ENCODE measurements at places on chromosomes 12 and 14.

DNA sequence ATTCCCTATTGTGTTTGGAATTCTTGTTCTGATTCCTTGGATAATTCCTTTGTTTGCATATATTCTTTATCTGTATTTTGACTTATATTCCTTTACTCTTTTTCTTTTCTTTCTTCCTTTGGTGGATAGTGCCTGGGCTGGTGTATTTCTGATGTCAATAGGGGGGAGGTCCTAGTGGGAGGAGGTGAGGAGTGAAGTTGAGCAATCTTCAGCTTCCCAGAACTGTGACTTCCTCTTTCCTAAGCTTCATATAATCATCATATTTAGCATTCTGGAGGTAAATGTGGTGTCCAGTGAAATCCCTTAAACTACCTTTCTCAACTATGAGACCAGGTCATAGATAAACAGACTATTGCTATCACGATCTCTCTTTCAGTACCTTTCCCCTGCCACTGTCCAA, 29.6 kb upstream of the TBPL2 start:
- DNase-seq, result no peak

GRCh38 chr14:63130531-63130930, 73.7 kb upstream of the RHOJ start:
- no peak for DNase-seq

- no peak for DNase-seq
Measured at GRCh38 chr12:2211119-2211518, 158.3 kb downstream of the CACNA1C start.

- no peak for DNase-seq
Measured at GRCh38 chr12:638953-639557, 24.2 kb downstream of the NINJ2 start.

DNA sequence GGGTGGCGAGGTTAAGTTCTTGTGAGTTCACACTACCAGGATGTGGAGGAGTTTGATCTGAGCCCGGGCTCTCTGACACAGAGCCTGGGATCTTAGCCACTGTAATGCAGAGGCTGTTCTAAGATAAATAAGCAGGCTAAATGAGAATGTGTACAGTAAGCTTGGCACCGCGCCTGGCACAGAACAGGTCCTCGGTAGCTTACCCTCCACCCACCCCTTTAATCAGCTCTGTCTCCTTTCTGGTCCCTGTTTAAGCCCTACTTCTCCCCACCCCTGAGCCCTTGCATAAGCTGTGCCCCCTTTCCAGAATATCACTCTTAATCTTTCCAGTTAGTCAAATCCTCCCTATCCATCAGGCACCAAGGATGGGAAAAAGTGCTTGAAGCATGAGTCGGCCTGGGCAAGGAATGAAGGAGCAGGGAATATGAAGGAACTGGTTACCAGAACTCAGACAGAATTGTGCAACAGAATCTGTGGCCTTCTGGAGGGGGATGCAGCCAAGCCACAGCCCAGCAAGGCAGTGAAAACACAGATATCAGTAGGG, 32.8 kb upstream of the CMKLR1 start:
- no peak for DNase-seq

- DNase-seq, result no peak
Measured at GRCh38 chr12:127903146-127903545, 363.8 kb upstream of the TMEM132C start.

DNA sequence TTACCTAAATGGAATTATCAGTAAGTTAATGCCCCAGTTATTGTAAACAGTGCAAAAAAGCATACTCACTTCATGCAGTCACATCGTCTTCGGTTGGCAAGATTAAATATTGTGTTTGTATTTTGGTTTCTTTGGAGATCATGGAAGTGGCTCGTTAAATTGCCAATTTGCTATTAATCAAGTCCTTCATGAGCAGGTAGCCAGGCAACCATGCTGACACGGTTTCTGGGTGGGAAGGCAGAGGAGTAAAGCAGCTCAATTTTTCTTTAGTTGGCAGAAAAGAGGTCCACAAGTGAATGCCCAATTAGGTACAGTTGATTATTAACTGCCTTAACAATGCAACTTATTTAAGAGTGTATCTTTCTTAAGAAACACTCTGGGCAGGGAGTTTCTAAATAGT, 43.9 kb downstream of the PPP4R3A start:
- no peak for DNase-seq

- no peak for DNase-seq
Measured at GRCh38 chr12:68794653-68795251, 13.2 kb upstream of the MDM2 start.

GRCh38 chr12:57577981-57578758, 12.8 kb upstream of the PIP4K2C start:
- no peak for DNase-seq

- DNase-seq, result no peak
Measured at GRCh38 chr12:25985316-25986175, 27.1 kb downstream of the RASSF8 start.

DNA sequence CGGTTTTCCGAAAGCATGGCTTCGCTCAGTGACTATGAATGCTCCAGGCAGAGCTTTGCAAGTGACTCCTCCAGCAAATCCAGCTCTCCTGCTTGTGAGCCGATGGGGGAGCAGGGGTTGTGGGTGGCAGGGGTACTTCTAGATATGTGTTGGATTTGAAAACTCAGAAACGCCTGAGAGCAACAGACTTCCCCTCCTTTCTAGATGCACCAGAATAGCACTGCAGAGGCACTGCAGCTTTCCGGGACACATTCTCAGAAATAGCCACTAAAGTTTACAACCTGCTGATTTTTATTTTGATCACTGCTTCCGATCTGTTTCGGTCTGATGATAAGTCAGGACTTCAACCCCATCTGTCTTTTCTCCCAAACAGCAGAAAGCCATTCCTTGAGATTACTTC, 8.6 kb downstream of the TCP11L2 start:
- DNase-seq, result no peak

DNA sequence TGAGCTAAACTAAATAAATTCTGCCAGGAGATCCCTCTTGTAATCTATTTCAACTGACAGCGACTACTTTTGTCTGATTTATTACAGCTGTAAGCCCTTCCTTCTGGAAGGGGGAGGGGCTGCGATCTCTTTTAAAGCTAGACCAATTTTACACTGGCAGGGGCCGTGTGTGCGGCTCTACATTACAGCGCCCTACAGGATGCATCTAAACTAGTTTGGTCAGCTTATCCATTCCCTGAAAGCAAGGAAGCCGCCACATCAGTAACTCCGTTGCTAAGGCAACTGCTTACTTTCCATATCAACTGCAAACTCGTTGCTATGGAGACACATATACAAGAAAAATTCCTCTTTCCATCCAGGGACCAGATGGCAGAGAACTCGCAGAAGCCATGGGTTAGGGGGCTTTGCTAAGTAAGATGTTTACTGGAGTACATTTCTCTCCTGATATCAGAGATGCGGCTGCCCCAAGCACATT, 17.4 kb downstream of the FOXN3 start:
- no peak for DNase-seq

DNA sequence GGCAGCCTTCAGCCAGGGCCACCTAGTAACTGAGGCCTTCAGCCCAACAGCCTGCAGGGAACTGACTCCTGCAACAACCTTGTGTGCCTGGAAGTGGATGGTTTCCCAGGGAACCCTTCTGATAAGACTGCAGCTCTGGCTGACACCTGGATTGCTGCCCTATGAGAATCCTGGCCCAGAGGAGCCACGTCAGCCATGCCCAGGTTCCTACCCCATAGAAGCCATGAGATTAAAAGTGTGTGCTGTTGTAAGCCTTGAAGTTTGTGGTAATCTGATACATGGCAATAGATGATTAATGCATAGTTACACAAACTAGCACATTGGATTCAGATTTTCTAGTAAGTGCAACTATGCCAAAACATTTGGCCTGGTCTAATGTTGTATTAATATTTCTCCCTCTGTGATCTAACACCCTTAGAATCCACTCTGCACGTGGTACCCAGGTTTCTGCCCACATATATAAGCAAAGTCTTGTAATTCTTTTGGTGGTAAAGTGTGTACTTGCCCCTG, 64.8 kb upstream of the BEGAIN start:
- no peak for DNase-seq

GRCh38 chr14:95364481-95365209, 44.9 kb upstream of the CLMN start:
- no peak for DNase-seq

DNA sequence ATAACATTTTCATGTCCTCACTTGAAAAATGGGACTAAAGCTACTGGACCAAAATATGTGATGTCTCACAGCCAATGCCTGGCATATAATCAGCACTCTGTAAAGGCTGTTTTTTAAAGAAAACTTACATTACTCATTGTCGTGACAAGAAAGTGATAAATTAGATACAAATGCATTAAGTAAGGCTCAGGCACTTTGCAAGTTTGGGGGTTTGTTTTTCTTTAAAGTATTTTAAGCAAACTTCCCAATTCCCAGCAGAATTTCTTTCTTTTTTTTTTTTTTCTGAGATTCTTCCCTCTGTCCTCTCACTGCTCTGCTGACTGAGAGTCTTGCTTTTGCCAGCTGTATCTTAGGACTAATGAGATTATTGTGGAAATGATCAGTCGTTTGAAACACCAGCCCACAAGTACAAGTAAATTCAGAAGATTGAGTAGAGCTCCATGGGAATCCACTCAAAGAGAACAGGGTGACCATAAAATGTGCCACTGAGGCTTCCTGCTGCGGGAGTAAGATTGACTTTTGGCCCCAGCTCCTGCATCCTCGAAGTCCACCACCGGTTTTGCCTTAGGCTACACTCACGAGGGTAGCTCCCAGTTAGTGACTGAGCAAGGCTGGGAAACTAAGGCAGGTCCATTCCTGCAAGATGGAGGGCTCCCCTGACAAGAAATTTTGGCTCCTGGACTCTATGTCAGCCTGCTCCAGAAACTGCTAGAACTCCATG, 82.8 kb downstream of the TMTC1 start:
- no peak for DNase-seq

DNA sequence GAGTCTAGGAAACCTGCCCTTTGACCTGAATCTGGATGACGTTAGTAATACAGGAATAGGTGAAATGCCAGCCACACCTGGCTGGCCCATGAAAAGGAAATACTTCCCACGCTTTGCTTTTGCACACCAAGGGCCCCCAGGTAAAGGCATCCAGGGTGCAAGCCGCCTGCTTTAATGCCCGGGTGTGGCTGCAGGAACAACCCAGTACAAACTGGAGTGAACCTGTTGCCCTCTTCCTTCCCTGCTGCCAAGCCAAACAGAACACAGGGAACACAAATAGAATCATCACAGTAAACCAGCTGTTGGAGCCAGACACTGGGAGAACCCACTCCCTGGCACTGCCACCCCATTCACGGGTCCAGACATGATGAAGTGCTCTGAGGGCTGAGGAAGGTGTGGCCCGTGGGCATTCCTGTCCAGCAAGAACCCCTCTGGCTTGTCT, 24.2 kb upstream of the FOS start:
- no peak for DNase-seq

- no peak for DNase-seq
Measured at GRCh38 chr14:99754141-99755067, 38.8 kb upstream of the EML1 start.

DNA sequence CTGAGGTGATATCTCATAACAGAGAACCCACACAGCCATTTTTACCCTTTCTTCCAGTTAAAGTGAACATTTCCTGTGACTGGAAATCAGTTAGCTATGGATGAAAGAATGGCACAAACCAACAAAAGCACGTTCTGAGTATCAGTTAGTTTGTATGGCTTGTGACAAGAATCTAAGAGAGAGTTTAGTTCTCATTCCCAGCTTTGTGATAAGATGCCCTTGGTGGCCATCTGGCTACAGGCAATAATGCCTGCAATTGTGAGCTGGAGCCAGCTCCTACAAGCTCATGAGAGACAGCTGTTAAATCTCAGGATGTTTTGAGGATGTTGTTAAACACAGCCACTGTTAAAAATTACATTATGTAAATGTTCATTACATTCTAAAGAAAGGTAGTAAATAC, 122.0 kb upstream of the FRMD6 start:
- DNase-seq, result no peak
